NCI-H524 (cell line): ENCODE measurements at places on chromosomes 4 and X.

DNA sequence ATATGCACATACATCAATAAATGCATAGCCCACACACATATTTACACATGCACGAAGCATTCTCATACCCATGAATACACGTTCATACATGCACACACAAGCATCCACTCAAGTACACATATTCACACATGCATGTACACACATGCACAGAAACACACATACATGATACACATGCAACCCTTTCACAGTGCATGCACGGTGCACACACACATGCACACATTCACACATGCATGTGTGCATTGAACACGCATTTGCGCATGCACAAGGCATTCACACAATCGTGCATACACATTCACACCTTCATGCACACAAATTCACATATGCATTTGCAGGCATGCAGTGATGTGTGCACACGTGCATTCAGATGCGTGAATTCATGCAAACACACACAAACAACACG lies 324.5 kb downstream of the DHRSX start:
- DNase-seq, result no peak

DNA sequence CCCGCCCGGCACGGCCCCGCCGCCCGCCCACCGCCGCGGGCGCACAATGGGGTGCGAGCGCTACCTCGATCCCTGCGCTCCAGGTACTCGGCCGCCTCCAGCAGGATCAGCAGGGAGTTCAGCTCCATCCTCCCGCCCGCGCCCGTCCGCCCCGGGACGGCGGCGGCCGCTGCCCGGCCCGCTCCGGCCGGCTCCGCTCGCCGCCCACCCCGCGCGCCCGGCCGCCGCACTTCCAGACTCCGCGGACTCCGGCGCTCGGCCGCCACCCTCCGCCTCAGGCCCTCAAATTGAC lies at the start of gene MXD4:
MXD4 (minus strand) TSS at position 257 of the 292 bp plus-strand sequence; CDS start at position 128, 129 bp downstream.
- no peak for DNase-seq

DNA sequence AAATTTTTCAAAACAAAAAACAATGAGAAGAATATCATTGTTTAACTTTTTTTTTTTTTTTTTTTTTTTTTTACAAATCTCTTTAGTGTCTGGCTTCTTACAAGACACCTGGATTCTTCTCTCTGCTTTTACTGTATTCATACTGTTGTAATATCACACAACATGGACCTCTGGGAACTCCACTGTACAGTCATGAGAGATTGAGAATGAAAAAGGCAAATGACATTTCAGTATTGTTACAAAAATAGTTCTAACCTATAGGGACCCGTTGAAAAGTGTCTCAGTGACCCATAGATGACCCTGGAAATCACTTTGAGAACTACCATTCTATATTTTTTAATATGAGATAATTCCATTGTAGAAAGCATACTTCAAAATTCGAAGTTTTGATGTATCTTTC lies 124.4 kb downstream of the SLIT2 start:
- no peak for DNase-seq

GRCh38 chr4:148311526-148311925 lies 130.7 kb downstream of the NR3C2 start:
- DNase-seq, result no peak

GRCh38 chr4:42410446-42410845 lies 13.2 kb downstream of the SHISA3 start:
- no peak for DNase-seq

DNA sequence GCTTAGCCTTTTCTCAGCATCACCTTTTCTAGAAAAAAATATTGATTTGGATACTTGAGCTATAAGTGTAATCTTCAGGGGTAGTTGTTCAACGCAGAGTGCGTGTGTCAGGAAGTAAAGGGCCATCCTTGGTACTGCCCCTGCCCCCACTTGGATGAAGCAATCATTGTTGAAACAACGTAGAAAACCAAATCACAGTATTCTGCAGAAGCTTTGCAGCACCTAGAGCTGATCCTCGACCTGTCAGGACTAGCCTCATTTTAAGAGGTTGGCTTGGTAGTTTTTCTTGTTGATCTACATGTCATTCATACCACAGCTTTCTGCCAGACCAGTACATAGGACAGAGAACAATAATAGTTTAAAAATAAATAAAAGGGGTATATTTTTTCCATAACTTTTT lies 65.3 kb upstream of the MYOZ2 start:
- DNase-seq, result no peak

DNA sequence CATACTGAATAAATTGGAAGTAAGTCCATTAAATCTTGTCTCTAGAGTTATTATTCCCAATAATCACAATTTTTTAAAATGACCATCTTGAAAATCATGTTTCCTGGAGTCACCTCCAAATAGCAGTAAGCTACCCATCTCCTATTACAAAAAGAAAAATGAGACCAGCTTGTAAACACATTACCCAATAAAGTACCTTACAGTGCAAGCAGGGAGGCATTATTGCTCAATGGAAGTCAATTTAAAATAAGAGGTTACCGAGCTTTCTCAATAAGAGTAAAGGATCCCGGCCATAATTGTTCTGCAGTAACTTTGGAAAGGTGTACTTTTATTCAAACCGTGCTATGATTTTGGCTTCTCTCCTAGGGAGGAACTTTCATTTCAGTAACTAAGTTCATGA lies 78.0 kb downstream of the DMD start:
- no peak for DNase-seq

GRCh38 chrX:18002791-18003190 lies 141.7 kb upstream of the RAI2 start:
- DNase-seq, result no peak

- no peak for DNase-seq
Measured at GRCh38 chr4:159902648-159903047, 799.8 kb downstream of the RAPGEF2 start.

DNA sequence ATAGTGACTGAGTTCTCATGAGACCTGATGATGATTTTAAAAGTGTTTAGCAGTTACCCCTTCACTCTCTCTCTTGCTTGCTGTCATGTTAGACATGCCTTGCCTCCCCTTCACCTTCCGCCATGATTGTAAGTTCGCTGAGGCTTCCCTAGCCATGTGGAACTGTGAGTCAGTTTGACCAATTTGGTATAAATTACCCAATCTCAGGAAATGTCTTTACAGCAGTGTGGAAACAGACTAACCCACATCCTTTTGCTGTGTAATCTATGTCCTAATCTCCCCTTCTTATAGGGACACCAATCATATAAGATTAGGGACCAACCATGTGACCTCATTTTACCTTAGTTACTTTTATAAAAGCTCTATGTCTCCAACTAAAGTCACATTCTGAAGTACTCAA lies 677.8 kb downstream of the ADGRL3 start:
- no peak for DNase-seq

DNA sequence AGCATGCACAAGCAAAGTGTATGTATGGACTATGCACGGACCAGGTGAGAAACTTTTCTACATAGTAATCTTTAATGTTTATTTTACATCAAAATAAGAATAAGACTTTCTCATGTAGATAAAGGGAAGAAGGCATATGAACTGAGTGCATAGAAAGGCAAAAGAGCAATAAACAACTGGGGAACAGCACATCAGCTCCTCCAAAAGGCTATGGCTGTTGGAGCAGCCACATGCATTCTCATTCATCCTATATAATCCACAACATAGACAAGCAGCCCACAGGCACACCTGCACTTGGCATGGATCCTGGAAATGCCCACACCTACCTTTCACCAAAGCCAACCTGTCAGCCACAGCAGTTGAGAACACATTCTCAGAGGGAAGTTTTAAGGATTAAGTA lies 586.9 kb upstream of the INTU start:
- DNase-seq, result no peak

DNA sequence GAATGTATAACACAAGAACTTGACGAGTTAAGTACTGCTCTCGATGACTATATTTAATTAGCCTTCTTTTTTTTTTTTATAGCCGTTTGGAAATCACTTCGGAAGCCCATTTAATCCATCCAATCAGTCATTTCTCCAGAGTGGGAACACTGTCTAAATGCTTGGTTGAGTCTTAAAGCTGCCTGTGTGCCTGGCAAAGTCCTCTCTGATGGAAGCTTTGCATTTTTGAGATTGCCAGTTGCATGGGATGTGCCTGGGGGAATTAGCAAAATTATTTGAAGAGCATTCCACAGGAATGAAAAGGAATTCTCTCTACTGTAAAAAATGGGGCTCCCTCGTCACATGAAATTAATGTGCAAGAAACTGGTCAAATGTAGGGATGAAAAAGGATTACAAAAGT lies 398.8 kb upstream of the RPS6KA3 start:
- no peak for DNase-seq

- peak; percentile 59 for DNase-seq
Measured at GRCh38 chr4:7186031-7186430, 6.3 kb upstream of the SORCS2 start.

DNA sequence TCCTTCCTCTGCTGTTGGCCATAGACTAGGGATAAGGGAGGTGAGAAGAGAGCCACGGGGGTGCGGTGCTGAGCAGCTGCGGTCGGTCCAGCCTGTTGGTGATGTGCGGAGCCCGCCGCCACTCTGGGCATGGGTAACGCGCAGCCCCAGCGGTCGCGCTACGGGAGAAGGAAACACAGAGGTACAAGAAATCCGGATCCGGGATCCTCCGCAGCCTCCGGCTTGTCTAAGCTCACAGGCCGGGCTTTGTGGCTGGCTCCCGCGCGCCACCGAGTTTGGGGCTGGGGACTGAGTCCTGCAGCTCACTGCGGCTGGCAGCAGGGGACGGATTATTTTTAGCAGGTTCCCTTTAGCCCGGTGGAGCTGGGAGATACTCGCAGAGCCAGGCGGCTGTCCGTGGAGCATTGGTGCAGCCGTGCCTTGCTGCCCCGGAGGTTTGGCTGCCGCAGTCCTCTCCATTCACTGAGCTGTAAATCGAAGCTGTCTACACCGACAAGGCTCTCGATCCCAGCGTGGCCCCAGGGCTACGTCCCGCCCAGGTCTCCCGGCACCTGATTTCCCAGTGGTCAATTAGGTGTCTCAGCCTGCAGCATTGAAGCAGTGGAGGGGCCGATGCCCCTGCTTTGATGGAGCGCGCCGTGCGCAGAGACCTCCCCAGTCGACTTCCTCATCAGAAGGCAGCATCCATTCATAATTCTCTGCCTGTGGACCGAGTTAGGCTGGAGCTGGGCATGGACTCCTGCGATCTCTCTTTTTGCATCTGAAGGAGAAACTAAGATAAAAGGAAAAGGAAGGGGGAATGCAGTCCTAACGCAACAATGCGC lies 81.9 kb upstream of the SCML1 start:
- DNase-seq, result peak; percentile 39

DNA sequence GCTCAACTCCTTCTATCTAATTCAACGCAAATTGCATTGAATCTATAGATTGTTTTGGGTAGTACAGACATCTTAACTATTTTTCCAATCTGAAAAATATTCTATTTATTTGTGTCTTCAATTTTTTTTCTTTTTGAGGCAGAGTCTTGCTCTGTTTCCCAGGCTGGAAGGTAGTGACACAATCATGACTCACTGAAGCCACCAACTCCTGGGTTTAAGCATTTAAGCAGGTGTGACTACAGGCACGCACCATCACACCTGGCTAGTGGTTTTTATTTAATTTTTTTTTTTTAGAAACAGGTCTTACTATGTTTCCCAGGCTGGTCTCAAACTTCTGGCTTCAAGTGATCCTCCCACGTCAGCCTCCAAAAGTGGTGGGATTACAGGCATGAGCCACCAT lies 98.3 kb downstream of the GK start:
- no peak for DNase-seq

DNA sequence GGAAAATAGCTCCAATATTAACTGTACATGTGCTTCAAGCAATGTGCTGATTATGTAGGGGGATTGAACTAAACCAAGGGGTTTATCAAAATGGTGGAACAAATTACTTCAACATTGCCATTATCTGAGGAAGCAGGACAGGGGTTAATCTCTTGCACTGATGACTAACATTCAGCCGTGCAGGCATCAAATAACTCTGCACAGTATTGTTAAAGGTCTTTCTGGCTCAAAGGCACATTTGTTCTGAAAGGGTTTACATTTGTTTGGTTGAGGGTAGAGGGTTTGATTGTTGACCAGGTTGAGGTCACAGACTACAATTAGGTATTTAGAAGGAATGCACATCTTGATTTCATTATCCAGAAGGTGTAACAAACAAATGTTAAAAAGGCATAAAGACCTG lies 32.2 kb upstream of the CCSER1 start:
- DNase-seq, result no peak

DNA sequence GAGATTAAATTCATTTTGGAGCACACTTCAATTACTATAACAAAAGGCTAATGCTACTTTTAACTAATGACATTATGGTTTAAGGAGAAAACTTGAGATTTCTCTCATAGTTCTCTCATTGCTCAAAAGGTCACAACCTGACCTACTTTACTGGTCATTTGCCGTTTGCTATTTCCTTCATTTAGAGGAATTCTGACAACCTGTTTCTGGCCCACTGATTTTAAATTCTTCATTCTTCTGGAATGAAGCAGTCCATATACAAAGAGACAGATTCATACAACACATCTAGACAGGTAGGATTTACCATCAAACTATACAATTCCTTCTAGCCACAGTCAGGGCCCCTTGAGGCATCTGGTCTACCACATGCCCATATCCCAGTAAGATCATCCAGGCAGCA lies 14.2 kb downstream of the RNF150 start:
- DNase-seq, result no peak

GRCh38 chr4:163744861-163745260 lies 250.4 kb downstream of the TMA16 start:
- DNase-seq, result no peak

GRCh38 chr4:47106561-47106960 lies 75.2 kb downstream of the GABRB1 start:
- no peak for DNase-seq

DNA sequence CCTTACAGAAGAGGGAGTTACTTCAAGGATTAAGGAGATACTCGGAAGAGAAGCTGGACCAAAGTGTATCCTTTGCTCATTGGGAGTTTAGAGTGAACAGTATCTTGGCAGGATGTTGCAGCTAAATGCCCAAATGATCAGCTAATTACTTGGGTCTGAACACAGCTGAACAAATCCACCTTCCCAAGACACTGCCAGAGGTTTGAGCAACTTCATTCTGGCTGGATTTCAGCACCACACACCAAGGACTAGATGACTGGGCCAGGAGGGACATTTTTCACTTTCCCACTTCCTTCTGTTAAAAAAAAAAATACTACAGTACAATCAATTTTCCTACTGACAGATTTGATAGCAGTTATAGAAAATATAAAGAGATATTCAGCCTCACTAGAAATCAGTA lies 324.6 kb downstream of the MID1IP1 start:
- DNase-seq, result no peak

DNA sequence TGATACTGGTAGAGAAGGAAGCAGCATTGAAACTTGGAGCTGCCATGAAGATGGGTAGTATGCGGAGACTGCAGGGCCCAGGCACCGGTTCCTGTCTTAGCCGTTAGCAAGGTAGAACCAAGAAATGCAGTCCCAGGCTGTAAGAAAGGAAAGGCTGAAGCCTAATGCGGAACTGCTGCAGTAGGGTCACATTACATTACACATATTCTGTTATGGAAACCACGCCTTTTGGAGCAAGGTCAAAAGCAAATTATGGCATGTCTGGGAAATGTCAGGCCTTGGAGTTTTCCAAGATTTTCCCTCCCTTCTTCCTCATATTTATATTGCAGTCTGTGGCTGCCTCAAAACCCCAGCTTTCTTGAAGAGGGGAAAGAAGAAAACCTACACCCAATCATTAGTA lies 204.8 kb upstream of the RASGEF1B start:
- DNase-seq, result no peak

GRCh38 chr4:116839826-116840225 lies 245.6 kb downstream of the TRAM1L1 start:
- no peak for DNase-seq

- DNase-seq, result peak; percentile 14
Measured at GRCh38 chr4:82801910-82802521, 3.4 kb upstream of the SCD5 start.

GRCh38 chr4:145898926-145899531 lies 39.6 kb downstream of the ZNF827 start:
- DNase-seq, result no peak
